SK-N-SH (cell line): ENCODE measurements at places on chromosomes 12 and 14.

DNA sequence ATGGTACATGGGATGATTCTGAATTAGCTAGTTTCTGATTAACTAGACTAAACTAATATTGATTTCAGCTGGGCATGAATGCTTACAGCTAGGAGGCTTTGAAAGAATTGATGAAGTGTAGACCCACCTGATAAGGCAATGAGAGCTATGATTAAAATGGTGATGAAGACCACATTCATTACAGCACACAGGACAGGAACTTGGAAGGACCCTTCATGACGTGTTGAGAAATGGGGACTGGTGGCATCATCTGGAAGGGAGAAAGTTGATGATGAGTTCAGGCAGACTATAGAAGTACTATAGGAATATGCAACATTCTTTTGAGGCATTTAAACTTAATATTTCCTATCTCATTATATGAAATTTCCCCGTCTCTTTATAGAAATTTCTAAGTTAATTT, 4.5 kb downstream of the CD69 start:
- no peak for DNase-seq

- DNase-seq = no peak
Observed at GRCh38 chr14:33457617-33458016, 493.3 kb downstream of the EGLN3 start.

DNA sequence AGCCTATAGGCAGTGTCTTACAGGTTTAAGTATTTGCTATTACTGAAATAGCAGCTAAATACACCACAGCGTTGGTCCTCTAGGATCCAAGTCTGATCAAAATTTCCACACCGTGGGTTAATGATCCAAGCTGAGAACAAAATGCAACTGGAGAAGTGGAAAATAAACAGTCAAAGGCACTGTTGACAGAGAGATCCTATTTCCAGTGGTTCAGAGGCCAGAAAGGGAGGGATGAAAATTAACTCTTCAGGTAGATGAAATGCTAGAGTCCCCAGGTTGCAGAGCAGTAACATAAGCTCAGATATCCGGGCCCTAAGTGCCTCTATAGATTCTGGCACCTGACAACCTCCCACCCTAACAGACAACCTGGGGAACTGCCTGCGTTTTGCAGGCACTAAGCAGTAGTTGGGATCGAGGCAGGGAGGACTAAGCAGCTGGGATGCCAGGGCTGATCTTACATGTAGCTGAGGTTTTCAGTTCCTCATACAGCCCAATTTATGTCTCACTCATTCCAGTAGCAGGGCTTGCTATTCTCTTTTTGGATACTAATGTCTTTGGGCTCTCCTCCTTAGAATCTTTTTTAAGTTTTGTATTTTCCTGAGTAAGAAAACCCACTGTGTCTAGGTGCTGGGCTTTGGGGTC, 42.7 kb upstream of the CRACR2A start:
- DNase-seq = no peak

DNA sequence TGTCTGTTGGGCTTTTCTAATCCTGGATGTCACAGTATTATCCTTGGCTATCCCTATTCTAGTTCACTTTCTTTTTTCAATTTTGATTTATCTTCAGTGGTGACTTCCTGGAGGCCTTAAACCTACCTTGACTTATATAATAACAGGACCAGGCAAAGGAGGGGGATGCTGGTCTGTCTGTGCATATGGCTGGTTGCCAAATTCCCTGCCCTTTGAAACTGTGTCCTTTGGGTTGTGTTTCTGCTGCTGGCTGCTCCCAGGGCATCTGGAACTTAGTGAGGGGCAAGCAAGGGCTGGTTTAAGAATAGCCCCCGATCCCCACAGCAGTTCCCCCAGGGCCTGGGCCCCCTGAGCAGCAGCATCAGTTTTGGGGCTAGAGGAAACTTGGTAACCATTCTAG, 96.0 kb upstream of the MAX start:
- peak; percentile 42 for DNase-seq

DNA sequence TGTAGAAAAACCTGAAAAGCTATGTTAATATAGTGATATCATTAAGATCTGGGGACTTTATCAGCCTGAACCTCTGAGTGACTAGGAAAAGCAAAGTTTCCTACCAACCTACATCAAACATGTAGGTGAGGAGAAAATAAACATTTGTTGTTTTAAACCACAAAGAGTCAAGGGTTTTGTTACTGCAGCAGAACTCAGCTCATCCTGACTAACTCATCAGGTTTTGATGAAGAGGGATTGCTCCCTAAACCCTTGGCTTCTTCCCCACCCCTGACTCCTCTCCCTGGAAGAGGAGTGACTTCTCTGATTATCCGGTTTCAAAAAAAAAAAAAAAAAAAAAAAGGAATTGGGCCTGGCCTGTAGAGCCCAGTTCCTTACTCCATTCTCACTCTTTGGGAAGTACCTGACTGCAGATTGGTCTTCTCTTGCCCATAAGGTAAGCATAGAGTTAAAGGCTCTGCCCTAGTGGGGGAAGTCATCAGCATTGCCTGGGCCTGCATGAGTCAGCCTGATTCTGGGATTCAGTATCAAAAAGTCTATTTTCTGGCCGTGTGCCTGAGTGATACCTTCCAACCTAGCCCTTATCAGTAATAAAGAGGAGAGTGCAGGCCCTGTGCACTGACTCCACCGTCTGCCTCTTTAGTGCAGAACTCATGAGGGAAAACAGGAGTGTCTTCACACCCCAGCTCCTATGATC, 16.9 kb downstream of the BDKRB1 start:
- DNase-seq = no peak

GRCh38 chr14:97975216-97975615, 1178.0 kb downstream of the VRK1 start:
- no peak for DNase-seq

DNA sequence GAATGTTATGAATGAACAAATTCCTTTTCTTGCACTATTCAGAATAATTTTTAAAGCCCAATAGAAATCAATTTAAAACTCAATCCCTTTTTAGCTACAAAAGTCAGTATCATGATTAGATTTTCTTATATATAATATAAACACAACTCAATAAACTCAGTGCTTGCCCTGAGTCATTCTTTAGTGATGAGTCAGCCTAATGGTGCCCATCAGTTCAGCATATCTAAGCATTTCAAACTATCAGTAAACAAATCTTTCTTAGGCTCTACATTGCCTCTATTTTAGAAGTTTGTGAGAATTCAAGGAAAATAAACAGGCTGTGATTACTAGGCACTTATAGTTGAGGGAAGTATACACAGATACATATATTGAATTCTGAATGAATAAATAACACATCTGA, 179.6 kb downstream of the NELL2 start:
- no peak for DNase-seq

GRCh38 chr14:94304243-94304642, 11.2 kb upstream of the SERPINA10 start:
- DNase-seq = no peak

- DNase-seq = no peak
Observed at GRCh38 chr12:112573141-112573540, 154.4 kb downstream of the PTPN11 start.

DNA sequence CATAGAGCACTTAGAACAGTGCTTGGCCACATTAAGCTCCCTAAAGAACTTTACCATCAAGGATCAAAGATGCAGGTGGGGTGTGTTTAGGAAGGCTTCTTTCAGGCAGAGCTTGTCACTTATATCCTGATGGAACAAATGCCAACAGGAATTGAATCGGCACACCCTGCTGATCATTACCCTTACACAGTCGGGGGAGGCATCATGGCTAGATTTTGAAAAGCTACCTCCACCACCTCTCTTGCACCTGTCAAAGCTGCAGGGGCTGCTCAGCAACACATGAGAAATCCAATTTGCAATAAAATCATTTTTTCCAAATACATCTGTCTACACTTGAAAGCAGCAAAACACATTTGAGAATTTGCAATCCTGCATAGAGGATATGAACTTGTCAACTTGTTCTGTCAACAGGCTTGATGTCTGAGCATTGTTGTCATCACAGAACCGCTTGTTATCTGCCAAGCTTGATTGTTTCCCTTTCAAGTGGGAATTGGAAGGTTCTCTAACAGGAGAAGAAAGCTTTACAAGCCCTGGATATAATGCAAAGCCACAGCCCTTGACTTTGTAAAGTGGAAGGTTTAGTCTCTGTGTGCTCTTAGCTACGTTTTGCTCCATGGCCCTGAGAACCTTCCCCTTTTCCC, 24.6 kb upstream of the TRIM9 start:
- no peak for DNase-seq

GRCh38 chr14:71725922-71726579, 206.2 kb upstream of the RGS6 start:
- DNase-seq = no peak

- no peak for DNase-seq
Observed at GRCh38 chr12:87116780-87117179, 860.6 kb upstream of the MGAT4C start.

DNA sequence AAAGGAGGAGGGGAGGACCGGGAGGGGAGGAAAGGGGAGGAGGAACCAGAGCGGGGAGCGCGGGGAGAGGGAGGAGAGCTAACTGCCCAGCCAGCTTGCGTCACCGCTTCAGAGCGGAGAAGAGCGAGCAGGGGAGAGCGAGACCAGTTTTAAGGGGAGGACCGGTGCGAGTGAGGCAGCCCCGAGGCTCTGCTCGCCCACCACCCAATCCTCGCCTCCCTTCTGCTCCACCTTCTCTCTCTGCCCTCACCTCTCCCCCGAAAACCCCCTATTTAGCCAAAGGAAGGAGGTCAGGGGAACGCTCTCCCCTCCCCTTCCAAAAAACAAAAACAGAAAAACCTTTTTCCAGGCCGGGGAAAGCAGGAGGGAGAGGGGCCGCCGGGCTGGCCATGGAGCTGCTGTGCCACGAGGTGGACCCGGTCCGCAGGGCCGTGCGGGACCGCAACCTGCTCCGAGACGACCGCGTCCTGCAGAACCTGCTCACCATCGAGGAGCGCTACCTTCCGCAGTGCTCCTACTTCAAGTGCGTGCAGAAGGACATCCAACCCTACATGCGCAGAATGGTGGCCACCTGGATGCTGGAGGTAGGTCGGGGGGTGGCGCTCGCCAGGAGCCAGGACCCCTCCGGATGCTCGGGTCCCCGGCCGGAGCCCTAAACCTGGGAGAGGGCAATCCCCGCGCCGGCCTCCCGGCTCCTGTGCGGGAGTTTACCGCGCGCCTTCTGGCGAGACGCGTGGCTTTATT, at the start of gene CCND2:
Gene CCND2 (plus strand): TSS at position 111 of the 744 bp plus-strand sequence. CDS start 279 bp downstream, at position 390.
- peak; percentile 43 for DNase-seq

GRCh38 chr14:56119201-56119981, 1.2 kb downstream of the PELI2 start:
- peak; percentile 50 for DNase-seq

- no peak for DNase-seq
Observed at GRCh38 chr14:53619691-53620231, 336.9 kb downstream of the BMP4 start.
